ENCODE measurements at places on chromosomes 4 and X. TPM values are rescaled to one million over a fixed set of nuclear protein-coding genes. Genes with fewer than 3 reads are reported as not detected.

DNA sequence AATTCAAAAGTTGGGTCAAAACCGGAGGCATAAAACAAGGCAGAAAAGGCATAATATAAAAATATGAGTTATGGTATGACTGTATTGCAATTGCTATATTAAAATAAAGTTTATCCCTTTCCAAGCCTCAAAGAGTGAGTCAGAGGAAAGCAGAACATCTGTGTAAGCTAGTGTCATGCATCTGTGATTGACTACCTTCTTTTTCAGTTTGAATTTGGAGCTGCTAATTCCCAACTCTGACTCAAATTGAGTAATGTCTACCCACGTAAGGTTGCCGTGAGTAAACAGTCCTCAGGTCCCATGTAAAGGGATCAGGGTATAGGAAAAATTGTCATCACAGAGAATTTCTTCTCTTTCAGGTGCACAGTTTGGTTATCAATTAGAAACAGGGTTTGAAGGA is 6.5 kb upstream of the SLITRK4 start:
- DNase-seq, result no peak

Gene CXCL1
- 1.2 TPM for total RNA-seq

DNA sequence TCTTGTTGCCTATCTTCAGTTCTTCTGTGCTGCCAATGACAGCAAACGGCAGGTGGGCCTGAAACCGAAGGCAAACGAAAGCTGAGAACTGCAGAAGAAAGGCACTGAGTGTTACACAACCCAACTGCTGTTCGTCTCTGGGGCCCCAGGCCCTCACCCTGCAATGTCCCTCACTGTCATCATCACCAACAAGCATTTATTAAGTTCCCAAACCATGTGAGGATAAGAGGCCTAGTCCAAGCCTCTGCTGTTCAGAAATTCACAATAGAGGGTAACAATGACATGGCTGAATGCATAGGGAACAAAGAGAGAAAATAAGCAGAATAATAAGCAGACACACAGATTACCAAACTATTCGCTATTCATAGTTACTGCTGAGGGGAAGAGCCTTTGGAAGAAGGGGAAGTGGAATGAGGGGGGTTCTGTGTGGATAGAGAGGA is 34.5 kb upstream of the NKRF start:
- no peak for DNase-seq

DNA sequence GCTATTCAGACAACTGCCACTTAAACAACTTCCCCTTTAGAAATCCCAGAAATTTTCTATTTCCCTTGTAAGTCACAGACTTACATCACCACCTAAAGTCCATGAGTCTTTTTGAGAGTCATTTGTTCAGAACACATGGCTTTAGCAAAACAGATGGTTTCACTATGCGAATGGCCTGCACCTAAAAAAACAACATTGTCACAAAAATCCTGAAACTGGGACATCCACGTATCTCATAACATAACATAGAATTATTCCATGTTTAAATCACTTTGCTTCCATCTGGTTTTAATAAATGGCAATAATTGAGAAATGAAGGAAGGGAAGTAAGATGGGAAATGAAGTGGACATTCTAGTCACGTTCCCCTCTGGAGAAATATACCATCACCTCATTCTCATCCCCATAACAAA is 155.3 kb upstream of the EDNRA start:
- DNase-seq, result no peak

GRCh38 chrX:112753116-112753515 is 73.4 kb upstream of the LHFPL1 start:
- DNase-seq, result no peak

GRCh38 chrX:53674581-53674980 is 11.9 kb downstream of the HUWE1 start:
- DNase-seq, result no peak

- no peak for DNase-seq
Observed at GRCh38 chr4:108849611-108850168, 86.8 kb upstream of the ETNPPL start.

Gene NPY1R
- 179 TPM for total RNA-seq

Gene NALF2
- 2.0 TPM for total RNA-seq

DNA sequence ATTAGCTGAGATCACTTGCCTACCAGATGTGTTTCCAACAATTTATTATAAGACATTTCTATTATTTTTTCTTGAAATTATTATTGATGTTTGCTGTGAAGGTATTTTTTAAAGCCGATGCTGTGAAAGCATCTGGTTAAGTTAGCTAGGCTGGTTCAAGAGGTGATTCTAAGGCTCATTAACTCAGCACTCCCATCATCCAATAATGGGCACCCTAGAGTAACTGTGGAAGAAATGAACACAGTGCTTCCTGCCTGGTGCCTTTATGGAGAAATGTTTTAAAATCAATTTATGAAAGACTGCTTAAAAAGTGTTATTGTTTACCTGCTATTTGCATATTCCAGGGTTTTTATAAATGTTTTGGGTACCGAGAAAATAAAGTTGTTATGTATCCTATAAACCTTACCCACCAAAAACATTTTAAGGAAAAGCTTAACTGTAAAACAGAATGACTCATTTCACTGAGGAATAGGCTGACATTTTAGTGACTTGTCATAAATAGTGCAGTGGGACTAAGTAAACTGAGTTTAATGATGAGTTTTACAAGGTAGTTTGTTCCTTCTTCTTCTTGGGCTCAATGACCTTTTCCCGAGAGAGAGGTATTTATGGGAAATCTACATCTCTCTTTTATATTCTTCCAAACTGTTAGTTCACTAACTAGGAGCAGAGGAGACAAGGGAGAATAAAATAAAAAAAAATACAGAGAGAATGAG is 310.0 kb upstream of the AADAT start:
- DNase-seq, result no peak

Measured in frontal cortex (tissue), 4 donors.